Caco-2 (cell line): ENCODE measurements at places on chromosomes 11 and 22. TPM values are rescaled to one million over a fixed set of nuclear protein-coding genes. Genes with fewer than 3 reads are reported as not detected.

The DRICH1 gene
- 4.7 and 4.8 TPM in 2 replicates for total RNA-seq

The KCNK4 gene
- total RNA-seq, result not detected in 2 replicates

The SYCE3 gene
- not detected in 2 replicates for total RNA-seq

GRCh38 chr22:36977401-36977861, 41.8 kb downstream of the TST start:
- DNase-seq, result peak; percentile 53

DNA sequence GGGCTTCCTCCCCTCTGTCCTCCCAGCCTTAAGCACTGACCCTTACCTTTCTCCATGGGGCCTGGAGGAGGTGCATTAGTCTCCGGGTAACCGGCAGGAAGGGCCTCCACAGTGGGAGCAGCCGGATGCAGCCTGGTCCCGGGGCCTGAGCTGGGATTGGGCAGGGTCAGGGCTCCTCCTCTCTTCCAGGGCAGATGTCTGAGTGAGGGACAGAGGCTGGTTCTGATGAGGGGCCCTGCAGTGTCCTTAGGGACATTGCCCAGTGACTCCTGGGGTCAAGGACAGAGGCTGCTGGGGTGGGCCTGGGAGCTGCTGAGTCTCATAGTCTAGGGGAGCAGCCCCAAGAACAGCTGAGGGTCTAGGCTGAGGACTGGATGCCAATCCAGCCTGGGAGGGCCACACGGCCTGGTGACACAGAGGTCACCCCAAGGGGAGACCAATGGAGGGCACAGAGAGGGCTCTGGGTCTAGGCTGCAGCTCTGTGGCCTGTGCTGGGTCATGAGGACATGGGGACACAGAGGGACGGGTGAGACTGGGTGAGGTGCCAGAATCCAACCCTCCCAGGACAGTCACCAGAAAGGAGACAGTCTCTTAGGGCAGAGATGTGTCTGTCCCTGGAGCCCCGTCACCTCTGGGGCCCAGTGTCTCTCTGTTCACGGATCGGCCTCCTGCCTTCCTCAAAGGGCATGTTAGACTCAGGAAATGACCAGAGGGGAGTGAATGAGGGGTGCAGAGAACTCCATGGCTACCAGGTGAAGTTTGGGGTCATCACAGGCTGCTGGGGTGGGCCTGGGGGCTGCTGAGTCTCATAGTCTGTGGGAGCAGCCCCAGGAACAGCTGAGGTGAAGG, 6.5 kb downstream of the IGLL5 start:
- DNase-seq, result no peak

GRCh38 chr11:91264481-91264880, 960.1 kb upstream of the FAT3 start:
- no peak for DNase-seq

GRCh38 chr11:72157131-72157530, 21.6 kb downstream of the FOLR3 start:
- DNase-seq, result no peak

DNA sequence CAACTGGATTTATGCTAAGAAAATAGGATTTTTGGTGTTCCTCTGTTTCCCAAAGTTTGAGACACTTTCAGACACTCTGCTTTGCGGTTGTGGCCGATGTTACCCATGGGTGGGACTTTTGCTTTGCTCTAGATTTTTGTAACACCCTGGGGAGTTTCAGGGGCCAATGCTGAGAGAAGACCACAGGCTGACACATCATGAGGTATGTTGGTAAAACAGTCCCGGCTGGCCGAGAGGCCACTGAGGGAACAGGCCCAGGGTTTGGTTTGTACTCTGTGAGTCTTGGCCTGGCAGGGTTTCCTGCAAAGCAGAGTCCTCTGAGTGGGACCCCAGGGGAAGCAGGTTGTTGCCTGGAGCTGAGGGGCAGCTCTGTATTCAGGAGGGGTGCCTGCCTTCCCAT, 78.5 kb upstream of the PITPNB start:
- no peak for DNase-seq

GRCh38 chr11:111992206-111992855, 32.9 kb upstream of the DLAT start:
- no peak for DNase-seq

- peak; percentile 47 for DNase-seq
Measured at GRCh38 chr11:64856382-64857227, 12.2 kb upstream of the CDC42BPG start.

DNA sequence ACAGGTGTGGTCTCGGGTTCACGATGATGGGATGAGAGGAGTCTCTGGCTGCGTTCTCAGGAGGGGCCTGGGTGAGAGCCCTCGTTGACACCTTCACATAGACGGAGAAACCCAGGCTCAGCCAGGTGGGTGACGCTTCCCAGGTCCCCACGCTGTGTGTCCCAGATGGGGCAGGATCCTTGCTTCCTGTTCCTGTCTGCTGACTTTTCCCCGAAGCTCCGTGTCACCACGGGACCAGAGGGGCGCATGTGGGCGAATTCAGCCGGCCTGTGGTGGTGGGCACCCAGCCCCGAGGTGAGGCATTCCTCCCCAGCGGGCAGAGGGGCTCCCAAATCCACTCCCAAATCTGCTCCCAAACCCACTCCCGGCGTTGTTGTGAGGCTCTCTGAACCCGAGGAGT, 732.8 kb downstream of the BRD1 start:
- no peak for DNase-seq

- no peak for DNase-seq
Measured at GRCh38 chr11:13073119-13073981, 64.2 kb downstream of the RASSF10 start.

DNA sequence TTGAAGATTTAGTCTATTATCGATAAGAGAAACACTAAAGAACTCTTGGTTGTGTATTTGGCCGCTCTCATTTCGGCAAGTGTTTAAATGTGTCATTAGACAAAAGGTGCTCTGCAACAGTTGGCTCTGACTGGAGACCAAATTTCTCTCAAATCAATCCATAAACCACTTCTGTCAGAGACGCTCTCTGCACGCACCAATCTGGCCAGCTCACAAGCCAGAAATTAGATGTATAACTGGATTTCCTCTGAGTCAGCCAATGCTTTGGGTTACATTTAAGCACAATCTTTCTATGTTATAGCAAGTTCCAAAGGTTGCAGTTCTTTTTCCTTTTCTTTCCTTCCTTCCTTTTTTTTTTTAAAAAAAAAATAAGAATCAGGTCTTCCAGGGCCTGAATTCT, 17.6 kb upstream of the PARVA start:
- DNase-seq, result no peak

GRCh38 chr11:87081358-87081757, 43.6 kb downstream of the TMEM135 start:
- no peak for DNase-seq

DNA sequence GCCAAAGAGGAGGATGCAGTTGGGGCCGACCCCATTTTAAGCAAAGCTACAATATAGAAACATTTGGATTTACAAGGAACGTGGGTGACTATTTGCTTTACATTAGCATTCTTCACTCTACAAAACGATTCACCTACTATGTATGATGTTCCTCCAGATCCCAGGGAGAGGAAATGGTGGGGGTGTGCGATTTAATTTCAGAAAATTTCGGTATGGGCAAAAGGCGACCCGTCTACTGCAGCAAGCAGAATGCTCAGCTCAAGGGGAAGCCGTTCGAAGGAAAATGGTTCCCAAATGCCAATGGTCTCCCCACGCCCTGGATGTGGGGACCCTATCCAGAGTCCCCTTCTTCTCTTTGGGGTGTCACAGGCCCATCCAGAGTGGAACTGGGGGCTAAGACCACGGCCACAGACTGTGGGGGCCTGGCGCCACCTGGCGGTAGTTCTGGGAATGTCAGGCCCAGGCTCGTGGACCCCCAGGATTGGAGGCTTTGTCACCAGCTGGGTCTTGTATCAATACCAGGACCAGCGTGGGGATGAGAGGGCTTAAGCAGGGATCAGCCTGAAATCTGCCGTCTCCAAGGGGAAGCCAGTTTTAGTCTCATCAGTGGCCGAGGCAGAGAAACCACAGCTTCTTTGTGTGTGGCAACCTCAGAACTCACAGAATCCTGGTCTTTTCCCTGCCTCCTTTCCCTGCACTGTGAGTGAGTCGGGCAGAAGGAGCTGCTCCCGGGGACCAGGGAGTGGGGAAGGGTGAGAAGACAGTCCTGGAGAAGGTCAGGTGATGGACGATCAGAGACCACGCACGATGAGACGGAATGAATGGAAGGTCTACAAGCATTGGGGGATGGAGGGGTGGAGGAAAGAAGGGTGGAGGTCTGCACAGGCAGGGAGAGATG, 8.4 kb downstream of the LRRC10B start:
- peak; percentile 73 for DNase-seq

DNA sequence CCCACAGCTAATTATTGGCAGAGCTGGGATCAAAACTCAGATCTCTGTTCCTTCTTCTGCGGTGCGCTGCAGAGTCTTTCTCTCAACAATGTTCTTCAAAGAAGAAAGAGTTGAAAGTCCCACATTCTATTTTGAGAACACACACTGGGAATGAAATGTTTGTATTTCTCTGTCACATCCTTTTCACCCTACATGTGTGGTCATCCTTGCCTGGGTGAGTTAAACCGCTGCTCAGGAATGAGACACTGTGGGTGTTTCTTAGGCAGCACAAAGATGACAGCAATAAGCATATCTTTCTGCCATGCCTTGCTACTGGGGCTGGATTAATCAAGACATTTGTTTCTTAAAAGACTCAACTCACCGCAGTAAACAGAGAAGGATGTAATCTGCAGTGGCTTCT, 222.6 kb downstream of the LARGE1 start:
- no peak for DNase-seq

GRCh38 chr22:41842996-41843970, 10.4 kb downstream of the SREBF2 start:
- no peak for DNase-seq

DNA sequence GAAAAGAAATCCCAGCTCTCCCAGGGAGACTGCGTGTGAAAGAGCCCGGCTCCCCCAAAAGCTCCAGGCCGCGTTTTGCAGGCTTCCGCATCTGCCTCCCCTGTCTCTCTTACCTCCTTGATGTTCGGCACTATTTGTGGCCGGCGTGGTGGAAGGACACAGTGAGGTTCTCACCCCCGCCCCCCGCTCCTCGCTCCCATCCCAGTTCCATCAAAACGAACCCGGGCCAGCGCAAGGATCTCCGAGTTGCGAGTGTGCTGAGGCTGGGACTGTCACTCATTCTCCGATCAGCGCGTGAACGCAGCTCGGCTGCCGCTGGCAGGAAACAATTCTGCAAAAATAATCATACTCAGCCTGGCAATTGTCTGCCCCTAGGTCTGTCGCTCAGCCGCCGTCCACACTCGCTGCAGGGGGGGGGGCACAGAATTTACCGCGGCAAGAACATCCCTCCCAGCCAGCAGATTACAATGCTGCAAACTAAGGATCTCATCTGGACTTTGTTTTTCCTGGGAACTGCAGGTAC, at the start of gene NCAM1:
Gene NCAM1 (plus strand): TSS at position 275 of the 523 bp plus-strand sequence.
- peak; percentile 78 for DNase-seq

DNA sequence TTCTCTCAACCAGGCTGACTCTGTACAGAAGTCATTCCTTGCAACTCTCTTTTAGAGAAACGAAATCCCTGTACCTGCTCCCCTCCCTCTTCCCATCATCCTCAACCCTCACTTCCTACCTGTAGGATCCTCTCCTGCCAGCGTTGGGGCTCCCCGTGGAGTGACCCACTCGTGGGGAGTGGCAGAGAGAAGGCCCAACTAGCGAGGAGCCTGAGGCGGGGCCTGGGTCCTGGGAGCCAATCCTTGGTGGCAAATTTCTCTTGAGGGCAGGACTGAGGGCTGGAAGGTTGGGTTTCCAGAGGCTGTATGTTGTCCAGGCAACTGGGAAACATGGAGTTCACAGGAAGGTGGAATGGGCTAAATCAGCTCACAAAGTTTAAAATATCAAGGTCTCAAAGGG, 10.4 kb downstream of the NHERF4 start:
- peak; percentile 81 for DNase-seq

GRCh38 chr11:11536650-11537049, 85.2 kb downstream of the GALNT18 start:
- DNase-seq, result no peak
